ENCODE measurements at places on chromosomes 1 and 21.

DNA sequence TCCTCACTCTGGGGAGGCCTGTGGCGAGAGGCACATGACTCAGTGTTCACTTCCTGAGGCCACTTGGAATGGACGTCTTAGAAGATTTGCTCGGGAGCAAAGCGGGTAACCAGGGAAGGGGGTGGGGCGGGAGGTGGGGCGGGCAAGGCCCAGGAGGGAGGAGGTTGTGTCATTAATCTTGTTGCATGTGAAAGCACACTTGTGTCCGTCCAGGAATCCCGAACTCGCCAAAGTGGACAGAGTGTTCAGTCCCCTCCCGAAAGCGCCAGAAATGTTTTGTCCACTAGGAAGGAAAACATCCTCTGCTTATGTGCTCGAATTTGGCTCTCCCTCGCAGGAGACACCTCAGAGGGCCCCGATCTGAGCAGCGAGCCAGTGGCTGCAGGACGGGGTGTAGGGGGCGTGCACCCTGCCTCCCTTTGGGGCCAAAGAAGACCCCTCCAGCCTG is 84.2 kb downstream of the SPSB1 start:
- no peak for DNase-seq

DNA sequence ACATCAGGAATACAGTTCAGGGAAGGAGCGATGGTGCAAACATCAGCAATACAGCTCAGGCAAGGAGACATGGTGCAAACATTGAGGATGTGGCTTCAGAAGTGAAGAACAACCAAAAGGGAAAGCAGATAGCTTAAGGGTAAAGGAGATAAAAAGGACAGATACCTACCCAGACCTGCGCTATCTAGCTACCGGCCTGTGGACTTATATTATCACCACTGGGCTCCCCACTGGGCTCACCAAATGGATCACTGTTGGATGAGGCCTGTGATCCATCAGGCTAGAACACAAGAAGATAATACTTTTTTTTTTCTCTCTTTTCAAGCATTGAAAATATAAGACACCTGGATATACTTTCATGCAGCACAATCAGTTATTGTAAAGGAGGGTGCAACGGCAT is 44.7 kb upstream of the C8B start:
- no peak for DNase-seq

GRCh38 chr1:164587617-164588501 is 28.9 kb downstream of the PBX1 start:
- DNase-seq: no peak

- DNase-seq: peak; percentile 35
Measured at GRCh38 chr1:107972391-107973180, 7.6 kb upstream of the VAV3 start.

GRCh38 chr1:168243198-168243597 is 17.4 kb downstream of the SFT2D2 start:
- no peak for DNase-seq

- DNase-seq: no peak
Measured at GRCh38 chr1:226956942-226957713, 17.0 kb downstream of the COQ8A start.

DNA sequence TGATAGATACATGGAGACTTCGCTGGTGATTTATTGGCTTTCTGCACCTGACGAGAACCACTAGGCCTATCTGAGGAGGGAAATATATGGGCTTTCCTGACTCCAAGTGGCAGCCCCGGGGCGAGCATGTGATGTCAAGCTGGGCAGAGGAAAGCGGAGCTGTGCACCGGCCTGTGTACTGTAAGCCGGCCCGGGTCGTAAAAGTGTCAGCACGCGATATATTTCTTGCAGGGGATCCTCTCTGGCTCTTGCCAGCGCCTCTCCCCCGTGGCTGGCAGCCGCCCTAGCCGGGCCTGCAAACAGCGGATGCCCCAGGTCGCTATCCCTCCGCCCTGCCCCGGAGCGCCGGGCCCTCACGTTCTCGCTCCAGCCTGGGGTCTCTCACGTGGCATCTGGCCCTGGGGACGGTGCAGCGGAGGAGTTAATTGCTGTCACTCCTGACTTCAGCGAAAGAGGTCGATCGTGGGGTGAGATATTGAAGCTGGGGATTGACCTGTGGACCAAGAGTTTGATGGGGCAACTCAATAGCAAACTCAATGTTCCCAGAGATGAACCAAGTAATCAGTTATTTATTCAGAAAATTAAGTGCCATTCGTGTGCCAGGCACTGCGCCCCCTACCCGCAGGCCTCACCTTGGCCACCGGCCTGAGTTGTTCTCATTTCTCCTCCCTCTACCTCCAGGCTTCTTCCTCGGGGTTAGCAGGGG is 41.0 kb upstream of the HAO2 start:
- no peak for DNase-seq

DNA sequence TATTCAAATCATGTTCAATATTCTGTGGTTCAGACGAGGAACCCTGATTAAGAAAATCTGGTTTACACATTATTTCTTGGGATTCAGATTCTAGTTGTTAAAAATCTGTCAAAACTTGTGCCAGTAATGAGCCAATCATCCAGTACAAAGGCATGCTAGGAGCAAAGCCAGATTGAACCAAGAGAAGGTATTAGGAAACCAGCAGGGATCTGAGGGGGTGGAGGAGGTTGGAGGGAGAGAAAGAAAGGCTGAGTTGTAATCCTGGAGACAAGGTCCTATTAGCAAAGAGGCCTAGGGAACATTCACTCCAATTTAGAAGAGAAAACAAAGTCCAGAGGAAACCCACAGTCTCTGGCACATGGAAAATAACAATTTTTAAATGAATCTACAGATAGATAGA is 352.9 kb downstream of the LTN1 start:
- DNase-seq: no peak

- DNase-seq: no peak
Measured at GRCh38 chr1:16009678-16010077, 5.6 kb downstream of the SRARP start.
